ENCODE measurements at places on chromosomes 3 and 15.

DNA sequence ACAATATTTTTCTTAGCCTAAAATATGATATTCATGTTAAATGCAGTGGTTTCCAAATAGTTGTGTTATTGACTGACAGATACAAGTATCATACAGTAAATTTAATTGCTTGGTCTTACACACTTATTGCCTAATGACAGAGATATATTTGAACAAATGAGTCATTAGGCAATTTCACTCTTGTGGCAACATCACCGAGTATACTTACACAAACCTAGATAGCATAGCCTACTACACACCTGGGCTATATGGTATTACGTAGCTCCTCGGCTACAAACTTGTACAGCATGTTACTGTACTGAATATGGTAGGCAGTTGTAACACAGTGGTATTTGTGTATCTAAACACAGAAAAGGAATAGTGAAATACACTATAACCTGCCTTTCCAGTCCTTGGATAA lies 50.3 kb downstream of the SERPINI1 start:
- DNase-seq = no peak

- DNase-seq = no peak
Measured at GRCh38 chr3:168475704-168476103, 380.0 kb upstream of the GOLIM4 start.

DNA sequence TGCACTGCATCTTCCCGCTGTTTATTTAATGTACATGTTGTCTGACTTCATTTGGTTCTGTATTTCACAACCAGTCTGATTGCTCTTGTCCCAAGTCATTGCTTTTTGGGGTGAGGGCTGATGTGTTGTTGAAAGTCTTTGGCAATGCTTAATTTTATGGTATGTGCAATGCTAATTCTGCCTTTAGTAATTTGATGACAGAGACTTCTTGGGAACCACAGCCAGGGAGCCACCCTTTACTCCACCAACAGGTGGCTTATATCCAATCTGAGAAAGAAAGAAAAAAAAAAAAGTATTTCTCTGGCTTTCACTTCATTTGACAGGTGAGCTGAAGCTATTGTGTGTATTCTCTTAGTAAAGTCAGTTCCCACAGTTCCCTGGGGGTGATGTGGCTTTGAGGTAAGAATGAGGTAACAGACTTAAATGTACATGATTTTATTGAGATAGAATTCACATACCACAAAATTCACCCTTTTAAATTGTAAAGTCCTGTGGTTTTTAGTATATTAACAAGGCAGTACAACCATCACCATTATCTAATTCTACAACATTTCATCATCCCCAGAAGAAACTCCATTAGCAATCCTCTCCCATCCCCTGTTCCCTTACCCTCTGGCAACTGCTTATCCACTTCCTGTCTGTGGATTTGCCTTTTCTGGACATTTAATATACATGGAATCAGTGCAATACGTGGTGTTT lies 97.3 kb downstream of the SLCO3A1 start:
- no peak for DNase-seq

GRCh38 chr3:55873523-55874254 lies 386.6 kb upstream of the WNT5A start:
- no peak for DNase-seq

DNA sequence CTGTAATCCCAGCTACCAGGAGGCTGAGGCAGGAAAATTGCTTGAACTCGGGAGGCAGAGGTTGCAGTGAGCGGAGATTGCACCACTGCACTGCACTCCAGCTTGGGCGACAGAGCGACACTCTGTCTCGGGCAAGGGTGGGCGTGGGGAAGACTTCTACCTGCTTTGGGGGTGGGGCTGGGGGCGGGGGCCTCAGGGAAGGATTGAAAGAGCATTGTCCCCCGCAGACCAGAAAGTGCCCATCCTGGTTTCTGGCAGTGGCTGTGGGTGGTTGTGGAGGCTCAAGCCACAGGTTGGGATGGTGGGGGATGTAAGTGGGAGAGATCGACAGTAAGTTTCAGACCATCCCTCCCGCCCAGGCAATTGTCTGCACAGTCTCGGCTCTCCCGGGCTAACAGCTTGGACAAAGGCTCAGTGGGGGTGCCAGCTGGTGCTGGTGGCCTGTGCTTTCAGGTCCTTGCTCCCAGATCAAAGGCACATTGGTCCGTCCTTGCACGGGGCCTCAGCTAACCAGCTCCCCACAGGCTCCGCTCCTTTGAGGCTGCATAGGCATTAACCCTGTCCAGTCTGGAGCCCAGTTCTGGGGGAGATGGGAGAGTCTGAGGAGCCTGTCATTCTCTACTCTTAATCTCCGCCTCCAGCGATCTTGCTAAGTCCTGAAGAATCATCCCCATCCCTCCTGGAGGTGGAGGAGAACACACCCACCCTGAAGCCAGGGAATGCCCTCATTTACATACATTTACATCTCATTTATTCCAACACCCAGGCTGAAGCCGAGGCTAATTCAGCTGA lies 8.6 kb downstream of the SCN5A start:
- peak; percentile 26 for DNase-seq

DNA sequence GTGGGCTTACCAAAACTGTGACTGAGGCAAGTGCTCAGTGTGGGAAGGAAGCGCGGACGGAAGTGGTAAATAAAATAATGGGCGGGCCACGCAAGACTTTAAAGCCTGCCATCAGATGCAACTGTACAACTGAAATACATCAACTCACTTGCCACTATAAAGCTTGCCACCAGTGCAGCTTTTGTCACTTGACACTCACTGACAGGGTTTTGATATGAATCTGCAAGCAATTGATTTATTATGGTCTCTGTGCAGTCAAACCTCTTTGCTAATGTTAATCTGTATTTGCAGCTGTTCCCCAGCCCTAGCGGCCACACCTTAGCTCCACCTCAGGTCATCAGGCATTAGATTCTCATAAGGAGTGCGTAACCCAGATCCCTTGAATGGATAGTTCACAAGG lies 2.3 kb upstream of the GFM1 start:
- DNase-seq = no peak

DNA sequence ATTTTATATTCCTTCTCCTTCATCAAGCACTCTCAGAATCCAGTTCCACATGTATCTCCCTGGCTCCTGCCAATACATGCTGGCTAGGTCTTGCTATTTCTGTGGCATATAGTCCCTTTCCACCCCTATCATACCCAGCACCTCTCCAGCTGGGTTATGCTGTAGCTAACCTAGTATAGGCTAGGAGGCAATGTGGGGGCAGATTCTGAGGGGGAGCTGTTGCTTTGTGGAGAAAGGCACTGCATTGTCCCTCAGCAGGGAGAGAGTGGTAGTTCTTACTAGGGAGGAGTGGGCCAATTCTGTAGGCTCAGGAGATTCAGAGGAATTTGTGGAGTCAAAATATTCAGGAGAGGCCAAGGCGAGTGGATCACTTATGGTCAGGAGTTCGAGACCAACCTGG lies 39.4 kb upstream of the UBL7 start:
- no peak for DNase-seq

- DNase-seq = no peak
Measured at GRCh38 chr3:49779358-49780079, 6.8 kb downstream of the IP6K1 start.

GRCh38 chr3:195334967-195335366 lies 64.0 kb upstream of the XXYLT1 start:
- no peak for DNase-seq

- no peak for DNase-seq
Measured at GRCh38 chr15:37793851-37794250, 140.6 kb upstream of the TMCO5A start.

DNA sequence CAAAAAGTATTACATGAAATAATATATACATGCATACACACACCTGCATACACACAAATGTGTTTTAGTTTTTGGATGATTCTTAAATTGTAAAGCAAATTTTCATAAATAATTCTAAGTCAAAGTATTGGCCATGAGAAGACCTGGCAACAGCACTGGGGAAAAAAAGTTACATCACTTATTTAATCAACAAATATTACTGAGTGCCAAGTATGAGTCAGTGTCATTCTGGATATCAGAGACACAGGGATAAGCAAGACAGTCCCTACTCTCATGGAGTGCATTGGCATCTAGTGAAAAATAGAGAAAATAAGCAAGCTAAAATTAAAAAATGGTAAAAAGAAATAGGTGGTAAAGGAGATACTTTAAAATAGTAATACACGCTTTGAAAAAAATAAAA lies 29.4 kb upstream of the GUCA1C start:
- DNase-seq = no peak

DNA sequence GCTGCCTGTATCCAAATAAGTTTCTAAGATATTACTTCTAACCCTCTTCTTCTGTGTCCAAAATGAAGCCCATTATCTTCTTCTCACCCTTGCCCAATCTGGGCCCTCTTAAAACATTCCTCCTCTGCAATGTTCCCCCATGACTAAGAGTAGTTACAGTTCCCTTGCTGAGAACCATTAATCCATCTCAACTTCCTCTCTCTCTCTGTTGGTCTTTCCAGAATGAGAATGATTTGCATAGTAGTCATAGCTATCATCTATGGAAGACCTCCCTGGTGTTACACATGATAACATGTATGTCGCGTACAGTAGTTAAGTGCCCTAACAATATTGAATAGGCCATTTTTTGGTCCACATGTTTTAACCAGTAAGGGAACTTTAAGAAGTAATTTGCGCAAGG lies 177.9 kb downstream of the ANXA2 start:
- DNase-seq = no peak

DNA sequence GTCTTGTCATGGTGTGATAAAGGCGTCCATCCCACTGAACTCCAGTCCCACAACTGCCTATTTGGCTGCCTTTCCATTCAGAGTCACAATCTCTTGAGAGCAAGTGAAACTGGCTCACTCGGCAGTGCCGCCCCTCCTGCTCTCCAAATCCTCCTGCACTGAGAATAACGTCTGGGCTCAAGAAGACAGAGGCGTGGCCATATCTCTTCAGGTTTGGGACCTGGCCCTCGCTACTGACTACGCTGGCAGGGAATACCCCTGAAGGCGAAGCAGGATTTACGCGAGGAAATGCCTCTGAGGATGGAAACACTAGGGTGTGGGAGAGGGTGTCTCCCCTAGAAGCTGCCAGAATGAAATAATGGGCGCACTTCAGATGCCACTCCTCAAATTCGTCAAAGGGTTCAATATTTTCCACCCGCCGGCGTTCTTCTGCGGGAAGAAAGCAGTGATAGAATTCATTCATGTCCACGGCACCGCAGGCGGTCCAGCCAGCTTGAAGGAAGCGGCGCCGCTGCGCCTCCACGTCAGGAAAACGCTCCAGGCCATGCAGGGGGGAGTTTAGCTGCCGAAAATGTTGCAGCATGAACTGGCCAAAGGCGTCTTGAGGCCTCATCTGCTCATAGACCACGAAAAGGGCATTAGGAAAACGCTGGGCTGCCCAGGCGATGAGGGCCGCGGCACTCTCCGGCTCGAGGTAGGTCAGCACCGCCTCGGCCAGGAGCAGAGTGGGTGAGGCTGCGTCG lies 985 bp downstream of the LCMT2 start:
- DNase-seq = no peak

- peak; percentile 76 for DNase-seq
Measured at GRCh38 chr3:13537909-13538296, 11.0 kb upstream of the FBLN2 start.

DNA sequence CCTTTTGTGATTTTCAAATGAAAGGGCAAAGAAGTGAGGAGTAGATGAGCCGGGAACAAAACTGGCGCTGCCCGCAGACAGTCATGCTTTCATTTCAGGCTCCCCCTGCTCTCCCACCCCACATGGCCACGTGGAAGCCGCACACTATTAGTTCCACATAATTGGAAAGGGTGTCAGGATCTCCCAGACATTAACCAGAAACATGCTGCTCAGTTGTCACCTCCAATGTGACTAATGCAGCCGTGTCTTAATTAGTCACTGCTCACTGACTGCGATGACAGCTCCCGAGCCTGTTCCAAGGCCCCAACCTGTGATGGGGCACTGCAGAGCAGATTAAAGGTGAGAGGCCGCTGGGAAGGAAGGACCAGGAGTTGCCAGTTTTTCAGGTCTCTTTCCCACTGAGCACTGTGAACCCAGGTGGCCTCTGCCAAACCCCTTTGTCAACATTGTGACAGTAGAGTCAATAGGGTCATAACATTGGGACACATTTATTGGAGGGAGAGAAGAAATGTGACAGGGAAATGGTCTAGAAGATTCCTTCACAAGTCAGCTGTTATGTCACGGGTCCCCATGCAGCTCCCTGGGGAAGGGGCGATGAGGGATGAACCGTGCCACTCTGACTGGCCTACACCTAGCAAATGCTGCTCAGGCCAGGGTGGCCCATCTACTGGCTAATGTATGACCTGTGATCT lies 38.6 kb upstream of the SFMBT1 start:
- no peak for DNase-seq

DNA sequence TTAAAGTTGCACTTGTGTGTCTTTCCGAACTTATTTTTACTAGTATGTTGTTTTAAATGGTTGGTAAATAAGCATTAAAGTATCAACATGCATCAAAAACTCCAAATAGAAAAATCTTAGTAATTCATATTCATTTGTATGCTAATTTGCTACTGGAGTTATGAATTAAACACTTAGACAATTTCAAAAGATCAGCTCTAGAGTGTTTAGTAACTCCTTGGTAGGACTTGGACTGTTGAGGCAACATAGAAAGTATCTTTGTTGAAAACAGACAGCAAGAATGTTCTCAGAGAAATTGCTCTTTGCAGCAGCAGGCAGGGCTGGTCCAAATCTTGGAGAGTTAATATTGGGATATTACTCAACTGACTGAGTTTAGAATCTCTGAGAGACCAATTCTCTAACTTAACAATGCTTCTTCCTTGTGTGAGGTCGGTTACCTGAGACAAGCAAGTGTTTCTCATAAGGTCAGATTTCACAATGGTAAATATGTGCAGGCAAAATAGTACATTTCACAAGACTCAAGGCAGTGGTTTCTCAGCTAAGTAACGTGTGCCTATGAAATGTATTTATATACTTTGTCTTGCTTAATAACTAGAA lies 147.8 kb upstream of the IL12A start:
- no peak for DNase-seq

GRCh38 chr15:44574734-44575133 lies 37.8 kb downstream of the EIF3J start:
- no peak for DNase-seq

DNA sequence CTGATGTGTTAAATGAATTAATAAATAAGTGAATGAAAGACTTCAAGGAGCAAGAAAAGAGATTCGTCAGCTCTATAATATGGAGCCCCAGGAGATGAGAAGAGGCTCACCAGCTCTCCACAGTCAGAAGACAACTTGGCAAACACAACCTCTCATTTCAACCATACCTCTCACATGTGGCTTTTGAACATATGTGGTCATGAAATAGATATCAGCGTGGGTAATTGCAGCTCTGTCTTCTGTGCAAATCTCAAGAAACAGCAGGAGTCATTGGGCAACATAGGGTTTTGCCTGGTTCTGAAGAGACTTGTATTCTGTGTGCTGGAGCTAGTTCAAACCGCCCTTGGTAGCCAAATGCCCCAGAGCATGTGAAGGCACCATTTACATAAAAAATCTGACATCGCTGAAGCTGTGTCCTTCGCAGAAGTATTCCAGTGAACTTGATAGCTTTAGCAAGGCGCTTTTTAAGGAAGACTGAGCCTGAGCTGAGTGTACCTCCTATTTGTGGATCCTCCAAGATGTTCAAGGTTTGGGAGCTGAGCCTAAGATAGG lies 8.4 kb downstream of the CX3CR1 start:
- DNase-seq = no peak

- no peak for DNase-seq
Measured at GRCh38 chr3:142914286-142914811, 25.5 kb upstream of the PCOLCE2 start.

Measured in 8988T (cell line).